ENCODE measurements at places on chromosomes 5 and 9.

GRCh38 chr5:139017624-139018023 lies 142.5 kb upstream of the LRRTM2 start:
- DNase-seq: no peak

GRCh38 chr5:96297290-96297689 lies 135.8 kb downstream of the PCSK1 start:
- DNase-seq: peak; percentile 91

DNA sequence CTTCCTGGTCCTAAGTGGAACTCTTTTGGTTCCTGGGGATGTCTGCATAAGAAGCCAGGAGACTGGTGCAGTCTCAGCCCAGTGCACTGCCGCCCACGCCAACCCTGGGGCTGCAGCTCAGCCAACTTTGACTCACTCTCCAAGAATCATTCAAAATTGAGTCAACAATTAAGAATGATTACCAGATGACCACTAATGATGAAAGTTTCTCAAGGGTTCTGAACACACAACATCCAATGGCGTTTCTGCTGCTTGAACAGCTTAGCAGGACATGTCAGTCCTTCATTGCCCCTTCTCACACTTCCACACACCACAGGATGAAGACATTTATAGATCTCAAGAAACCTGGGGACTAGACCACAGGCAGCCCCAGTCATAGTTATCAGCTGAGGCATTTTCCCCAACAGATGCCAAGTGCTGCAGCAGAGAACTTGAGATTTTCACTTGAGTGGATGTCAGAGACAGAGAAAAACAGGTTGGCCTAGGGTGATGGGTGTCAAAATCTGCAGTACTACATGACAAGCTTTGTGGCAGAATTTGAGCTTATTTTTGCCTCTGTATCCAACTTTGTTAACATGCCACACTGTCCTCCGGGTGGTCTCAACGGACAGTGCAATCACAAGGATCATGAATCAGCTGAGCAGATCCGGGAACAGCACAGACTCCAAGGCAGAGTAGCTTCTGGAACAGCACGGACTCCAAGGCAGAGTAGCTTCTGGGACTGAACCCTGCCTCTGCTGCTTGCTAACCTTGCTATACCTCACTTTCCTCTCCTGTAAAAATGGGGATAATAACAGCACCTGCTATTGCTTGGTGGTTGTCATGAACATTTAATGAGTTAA lies 356.1 kb downstream of the SPOCK1 start:
- peak; percentile 91 for DNase-seq

GRCh38 chr9:93565089-93565488 lies 11.3 kb upstream of the PHF2 start:
- no peak for DNase-seq

- DNase-seq: no peak
Observed at GRCh38 chr9:3939820-3940219, 360.0 kb downstream of the GLIS3 start.

GRCh38 chr5:1916041-1917001 lies 33.6 kb upstream of the IRX4 start:
- no peak for DNase-seq

- DNase-seq: no peak
Observed at GRCh38 chr5:116671211-116671736, 96.7 kb upstream of the SEMA6A start.

- peak; percentile 84 for DNase-seq
Observed at GRCh38 chr5:14178671-14179211, 35.6 kb downstream of the TRIO start.

DNA sequence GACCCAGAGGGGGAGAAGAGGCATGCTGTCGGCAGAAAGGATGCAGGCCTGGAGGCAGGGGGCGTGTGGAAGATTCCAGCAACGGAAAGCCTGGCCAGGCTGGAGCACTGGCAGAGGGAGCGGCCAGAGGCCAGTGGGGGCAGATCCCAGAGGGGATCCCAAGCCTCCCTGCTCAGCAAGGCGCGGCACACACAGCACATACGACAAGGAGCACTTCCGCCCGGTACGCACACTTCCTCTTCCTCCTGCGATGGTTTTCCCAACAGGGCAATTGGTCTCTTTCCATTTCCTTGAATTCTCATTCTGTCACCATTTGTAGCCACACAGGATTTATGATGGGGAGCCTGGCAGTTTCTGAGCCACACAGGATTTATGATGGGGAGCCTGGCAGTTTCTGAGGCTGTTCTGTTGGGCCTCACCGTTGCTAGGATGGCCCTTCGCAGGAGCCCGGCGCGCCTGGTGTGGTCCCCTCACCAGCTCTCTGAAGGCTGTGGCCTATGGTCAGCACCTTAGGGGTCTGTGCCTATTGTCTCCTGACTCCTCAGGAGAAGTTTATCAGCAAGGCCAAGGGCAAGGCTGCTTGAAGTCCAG lies 123.5 kb upstream of the RAPGEF1 start:
- no peak for DNase-seq

- no peak for DNase-seq
Observed at GRCh38 chr9:132995121-132995420, 16.6 kb downstream of the GFI1B start.

- DNase-seq: no peak
Observed at GRCh38 chr5:86371061-86371460, 246.7 kb upstream of the COX7C start.

DNA sequence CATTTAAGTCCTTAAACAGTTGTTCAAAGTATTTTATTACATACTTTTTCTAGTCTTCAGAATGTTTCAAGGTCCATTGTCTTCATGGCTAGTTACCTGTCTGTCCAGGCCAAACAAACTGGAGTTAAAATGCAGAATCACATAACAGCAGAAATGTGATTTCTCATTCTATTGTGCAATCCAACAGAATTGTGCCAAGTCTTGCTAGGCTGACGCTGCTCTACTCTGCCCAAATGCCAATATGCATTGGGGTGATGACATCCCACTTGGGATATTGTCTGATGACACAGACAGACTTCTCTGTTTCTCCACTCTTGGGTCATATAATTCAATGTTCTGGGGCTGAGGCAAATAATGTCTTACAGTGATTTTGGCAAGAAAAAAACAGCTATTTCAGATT lies 5.2 kb upstream of the SLC22A5 start:
- DNase-seq: no peak

GRCh38 chr5:172733974-172734346 lies 37.0 kb downstream of the DUSP1 start:
- DNase-seq: no peak

GRCh38 chr9:86827893-86828292 lies 119.4 kb downstream of the GAS1 start:
- DNase-seq: no peak

Data from fibroblast of skin of back (primary cell).